ENCODE measurements at places on chromosomes 7 and 10.
A peak's percentile ranks its signal among the peaks of the same experiment; 100 is the strongest.

DNA sequence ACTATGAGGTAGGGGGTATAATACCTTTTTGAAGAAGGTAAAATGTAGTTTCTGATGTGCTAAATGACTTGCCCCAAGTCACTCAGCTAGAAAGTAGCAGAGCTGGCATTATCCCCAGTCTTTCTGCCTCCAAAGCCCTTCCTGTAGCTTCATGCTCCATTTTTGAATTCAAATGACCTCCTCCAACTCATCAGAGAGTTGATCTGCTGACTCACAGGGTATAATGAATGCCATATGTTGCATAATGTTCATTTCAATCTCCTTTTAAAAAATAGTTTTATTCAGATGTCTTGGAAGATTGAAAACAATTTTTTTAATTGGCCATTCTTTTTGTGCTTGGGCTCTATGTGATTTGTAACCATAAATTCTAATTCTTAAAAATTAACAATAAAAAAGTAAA is 272.8 kb upstream of the IMMP2L start:
- no peak for DNase-seq

- no peak for DNase-seq
Observed at GRCh38 chr10:120949609-120950031, 98.5 kb downstream of the WDR11 start.

DNA sequence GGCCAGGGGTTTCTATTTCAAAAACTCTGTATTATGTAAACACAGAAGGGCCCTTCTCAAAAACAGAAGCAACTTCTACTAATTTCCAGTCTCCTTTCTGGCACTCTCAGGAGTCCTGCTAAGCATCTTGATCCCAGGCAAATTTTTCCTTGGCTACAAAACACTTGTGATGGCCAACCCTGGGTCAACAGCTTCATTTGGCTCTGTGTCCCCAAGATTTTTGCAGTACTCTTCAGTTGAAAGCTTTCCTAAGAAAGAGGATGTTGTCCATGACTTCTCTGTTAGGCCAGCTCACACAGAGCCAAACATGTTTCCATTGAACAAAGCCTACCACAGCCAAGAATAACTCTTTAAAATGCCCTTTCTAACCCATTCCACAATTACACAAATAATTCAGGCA is 99.0 kb upstream of the EGR2 start:
- DNase-seq, result no peak

DNA sequence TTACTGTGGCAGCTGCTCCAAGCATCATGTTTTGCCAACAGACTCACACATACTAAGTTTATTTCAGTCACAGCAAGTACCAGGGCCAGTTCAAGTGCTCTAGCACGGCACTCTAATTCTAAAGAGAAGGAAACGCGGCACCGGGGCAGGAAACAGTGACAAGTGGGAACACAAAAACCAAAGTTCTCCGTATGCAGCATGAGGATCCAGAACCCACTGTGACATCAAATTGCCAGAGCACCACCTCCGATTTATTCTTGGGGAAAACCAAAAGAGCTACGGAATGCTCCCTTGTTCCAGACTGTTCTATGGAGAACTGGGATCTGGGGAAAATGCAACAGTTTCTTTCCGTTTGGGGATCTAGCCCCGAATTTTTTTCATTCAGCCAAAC is 448 bp upstream of the PTER start:
- no peak for DNase-seq

GRCh38 chr7:112420236-112420861 is 29.9 kb upstream of the IFRD1 start:
- DNase-seq, result no peak

DNA sequence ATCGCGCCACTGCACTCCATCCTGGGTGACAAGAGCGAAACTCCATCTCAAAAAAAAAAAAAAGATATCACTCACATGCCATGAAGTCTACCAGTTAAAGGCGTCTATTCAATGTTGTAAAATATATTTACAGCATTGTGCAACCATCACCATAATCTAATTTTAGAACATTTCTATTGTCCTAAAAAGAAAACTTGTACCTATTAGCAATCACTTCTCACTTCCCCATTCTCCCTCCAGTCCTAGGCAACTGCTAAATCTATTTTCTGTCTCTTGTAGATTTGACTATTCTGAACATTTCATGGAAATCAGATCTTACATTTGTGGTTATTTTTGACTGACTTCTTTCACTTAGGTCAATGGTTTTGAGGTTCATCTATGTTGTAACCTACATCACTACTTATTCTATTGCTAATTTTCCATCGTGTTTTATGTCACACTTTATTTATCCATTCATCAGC is 25.2 kb upstream of the OTUD1 start:
- no peak for DNase-seq

- DNase-seq, result no peak
Observed at GRCh38 chr7:149014309-149014708, 14.0 kb downstream of the PDIA4 start.

GRCh38 chr10:90130321-90131086 is 429.1 kb downstream of the KIF20B start:
- no peak for DNase-seq

GRCh38 chr7:127476618-127477017 is 84.1 kb upstream of the ZNF800 start:
- DNase-seq, result no peak

- DNase-seq, result no peak
Observed at GRCh38 chr10:31098046-31098445, 66.4 kb upstream of the ZNF438 start.

DNA sequence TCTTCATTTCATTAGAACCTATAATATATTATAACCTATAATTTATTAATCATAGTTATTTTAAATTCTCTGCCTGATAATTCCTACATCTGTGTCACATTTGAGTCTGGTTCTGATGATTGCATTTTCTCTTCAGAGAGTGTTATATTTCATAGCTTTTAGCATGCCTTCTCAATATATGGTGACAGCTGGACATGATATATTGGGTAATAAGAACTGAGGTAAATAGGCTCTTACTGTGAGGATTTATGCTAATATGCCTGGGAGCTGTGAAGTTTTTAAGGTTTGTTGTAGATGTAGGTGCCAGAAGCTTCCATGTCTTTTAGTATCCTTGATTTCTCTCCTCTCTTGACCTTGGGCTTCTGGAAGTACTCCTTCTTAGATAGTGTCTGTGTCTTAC is 325.9 kb upstream of the SEMA3D start:
- DNase-seq, result no peak

GRCh38 chr7:101814991-101815825 is 2.2 kb upstream of the CUX1 start:
- no peak for DNase-seq

DNA sequence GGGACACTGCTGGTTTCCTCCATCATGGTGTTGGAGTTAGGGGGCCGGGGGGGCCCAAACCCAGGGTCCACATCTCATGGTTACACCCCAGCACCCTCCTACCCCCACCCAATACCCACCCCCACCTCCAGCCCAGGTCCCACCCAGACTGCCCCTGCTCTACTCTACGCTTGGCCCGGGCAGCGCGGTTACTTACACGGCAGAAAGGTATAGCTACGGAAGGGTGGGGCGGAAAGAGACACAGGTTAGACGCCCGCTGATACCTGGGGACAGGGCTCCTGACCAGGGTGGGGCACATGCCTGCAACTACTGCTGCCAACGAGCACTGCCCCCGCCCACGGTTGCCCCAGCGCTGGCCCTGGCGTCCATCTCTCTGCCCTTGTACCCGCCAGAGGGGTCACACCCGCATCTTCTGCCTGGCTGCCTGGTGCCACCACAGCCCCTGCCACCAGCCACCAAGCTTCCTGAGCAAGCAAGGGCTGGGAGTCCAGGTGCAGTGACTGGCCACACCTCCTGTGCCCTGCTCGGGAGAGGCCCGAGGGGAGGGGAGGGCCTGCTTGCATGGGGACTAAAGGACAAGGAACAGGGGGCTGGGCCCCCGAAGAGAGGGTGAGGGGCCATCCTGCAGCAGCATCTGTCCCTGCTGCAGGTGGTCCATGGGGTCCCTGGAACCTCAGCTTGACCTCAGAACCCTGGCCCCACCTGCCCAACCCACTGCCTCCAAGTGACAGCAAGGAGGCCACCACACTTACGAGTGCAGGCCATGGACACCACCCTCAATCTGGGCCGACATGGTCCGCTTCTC is 16.1 kb downstream of the IMPDH1 start:
- DNase-seq, result no peak

- DNase-seq, result no peak
Observed at GRCh38 chr10:86960863-86961434, 2.5 kb downstream of the SNCG start.

DNA sequence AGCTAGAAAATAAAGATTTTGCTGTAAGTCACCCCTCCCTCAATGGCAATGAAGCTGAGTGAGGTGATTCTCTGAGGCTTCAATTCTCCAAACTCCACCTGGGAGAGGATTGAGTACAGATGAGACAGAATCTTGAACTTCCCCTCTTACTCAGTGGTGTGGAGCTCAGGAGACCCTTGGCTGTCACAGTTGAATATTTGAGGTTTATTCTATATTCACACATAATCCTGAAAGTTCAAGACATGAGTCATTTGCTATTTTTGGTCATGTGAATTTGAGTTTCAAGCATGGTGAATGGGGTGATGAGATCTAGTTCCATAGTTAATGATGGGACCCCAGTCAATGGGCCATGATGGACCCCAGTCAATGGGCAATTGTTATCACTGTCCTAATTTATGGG is 13.9 kb upstream of the TECTB start:
- no peak for DNase-seq

DNA sequence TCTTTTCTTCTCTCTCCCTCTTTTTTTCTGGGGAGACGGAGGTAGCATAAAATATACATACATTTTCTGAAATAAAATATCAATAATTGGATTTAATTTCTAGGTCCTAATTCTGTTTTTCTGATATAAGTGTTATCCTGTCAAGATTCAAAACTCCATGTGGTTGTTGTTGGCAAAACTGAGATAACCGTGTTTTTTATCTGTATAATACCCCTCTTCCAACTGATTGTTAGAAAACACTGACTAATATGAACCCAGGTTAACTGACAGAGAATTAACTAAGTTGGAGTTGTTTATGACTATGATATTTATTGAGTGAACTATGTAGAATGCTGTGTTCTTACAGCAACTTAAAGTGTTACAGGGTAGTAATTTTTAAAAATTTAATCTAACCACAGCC is 236.5 kb upstream of the KAT6B start:
- DNase-seq, result no peak

DNA sequence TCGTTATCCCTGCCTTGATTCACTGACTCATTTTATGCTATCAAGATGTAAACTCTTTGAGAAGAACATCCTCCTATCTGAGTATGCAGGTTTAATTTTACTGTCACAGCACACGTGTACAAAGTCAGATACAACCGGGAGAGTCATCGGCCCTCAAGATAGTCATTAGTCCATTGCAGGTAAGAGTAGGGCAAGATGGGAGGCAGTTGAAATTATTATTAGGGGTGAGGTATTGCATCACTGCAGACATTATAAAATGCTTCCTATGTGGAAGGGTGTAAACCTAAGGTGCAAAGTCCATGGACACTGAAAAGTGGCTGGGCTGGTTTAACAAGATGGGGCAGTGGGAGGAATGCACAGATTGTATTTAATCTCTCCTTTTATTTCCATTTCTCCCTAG is 113.7 kb downstream of the ARL4A start:
- peak; percentile 63 for DNase-seq

GRCh38 chr10:93762979-93763391 is 5.2 kb downstream of the LGI1 start:
- DNase-seq, result no peak

DNA sequence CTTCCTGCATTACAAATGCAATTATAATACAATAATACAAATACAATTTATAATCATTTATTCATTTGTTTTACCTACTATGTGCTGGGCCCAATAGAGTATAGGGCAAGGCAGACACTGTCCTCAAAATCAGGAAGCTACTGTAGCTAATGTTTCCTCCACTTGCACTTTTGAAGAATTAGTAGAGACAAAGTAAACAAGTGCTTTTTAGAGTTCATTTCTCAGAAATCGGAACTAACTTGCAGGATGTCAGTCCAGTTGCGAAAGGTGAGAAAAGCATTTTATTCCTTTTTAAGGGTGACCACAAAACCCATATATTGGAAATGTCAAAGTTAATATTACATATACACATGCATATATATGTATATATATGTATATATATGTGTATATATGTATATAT is 14.2 kb downstream of the ADRB1 start:
- no peak for DNase-seq

GRCh38 chr7:1454542-1454941 is 4.7 kb downstream of the MICALL2 start:
- DNase-seq, result no peak

GRCh38 chr10:94125856-94126255 is 132.1 kb downstream of the PLCE1 start:
- no peak for DNase-seq

DNA sequence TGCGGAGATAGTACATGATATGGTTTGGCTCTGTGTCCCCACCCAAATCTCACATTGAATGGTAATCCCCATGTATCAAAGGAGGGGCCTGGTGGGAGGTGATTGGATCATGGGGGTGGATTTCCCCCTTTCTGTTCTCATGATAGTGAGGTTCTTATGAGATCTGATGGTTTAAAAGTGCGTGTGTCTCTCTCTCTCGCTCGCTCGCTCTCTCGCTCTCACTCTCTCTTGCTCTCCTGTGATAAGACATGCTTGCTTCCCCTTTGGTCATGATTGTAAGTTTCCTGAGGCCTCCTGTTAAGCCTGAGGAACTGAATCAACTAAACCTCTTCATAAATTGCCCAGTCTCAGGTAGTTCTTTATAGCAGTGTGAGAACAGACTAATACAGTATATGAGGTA is 171.9 kb downstream of the NSUN6 start:
- no peak for DNase-seq

DNA sequence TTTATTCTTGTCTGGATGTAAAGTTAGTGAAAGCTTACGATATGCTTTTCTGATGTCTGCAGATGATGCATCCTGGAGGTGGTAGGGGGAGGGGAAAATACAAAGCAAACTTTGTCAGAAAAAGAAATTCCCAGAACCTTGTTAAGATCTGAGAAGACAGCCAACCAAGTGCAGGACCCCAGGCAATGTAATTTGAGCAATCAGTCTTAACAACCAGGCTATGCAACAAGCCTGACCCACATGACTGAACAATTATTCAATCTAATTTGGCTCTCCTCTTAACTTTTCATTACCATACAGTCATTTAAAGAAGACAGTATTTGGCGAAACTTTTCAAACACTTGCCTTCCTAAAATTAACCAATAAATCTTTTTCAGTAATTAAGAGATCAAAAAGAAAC is 74.5 kb downstream of the DNAJC1 start:
- DNase-seq, result no peak

GRCh38 chr10:19904202-19904661 is 88.0 kb downstream of the PLXDC2 start:
- no peak for DNase-seq

DNA sequence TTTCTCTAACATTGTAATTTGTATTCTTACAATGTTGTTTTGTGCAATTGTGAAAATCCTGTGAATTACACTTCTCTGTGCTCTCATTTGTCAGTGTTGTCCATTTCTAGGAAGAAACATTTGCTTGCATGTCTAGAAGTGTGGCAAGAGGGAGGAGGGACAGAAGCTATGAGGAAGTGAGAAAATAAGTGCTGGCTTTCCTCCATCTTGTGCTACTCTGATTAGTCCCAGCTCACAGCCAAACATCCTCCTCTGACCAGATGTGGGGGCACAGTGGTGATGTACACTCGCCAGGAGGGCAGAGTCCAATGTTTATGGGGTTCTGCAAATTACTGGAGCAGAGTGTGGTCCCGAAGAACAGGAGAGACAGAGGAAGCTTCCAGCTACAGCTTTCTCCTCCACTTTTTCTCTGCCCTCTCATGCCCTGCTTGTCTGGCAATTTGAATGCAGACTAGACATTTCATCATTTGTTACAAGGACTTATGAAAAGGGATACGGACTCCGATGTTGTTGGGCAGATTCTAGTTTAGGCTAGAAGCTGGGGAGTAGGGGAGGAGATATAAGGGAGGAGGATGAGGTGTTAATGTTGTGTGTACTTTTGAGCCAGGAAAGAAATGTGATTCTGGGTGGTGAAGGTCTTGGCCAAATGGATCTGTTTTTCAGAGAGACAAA is 131.0 kb upstream of the C1GALT1 start:
- DNase-seq, result no peak
